Upper lobe of left lung (tissue), 6 donors: ENCODE measurements at places on chromosomes 6 and 20.

DNA sequence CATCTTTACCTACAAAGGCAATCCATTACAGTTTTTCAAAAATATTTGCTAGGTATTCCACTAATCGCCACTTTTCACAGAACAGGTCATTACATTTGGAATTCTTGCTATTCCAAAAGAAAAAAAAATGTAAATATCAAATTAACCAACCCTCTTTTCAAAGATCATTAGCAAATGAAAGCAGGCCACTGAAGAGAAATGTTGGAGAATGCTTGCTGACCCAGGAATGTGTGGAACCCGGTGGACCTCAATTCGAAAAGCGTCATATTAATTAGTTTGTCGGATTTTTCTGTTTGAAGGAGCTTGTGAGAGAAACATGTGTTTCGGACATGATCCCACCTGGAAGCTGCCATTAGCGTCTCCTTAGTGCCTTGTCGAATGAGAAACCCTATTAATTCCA lies 27.9 kb upstream of the SERPINB9 start:
- no peak for DNase-seq

DNA sequence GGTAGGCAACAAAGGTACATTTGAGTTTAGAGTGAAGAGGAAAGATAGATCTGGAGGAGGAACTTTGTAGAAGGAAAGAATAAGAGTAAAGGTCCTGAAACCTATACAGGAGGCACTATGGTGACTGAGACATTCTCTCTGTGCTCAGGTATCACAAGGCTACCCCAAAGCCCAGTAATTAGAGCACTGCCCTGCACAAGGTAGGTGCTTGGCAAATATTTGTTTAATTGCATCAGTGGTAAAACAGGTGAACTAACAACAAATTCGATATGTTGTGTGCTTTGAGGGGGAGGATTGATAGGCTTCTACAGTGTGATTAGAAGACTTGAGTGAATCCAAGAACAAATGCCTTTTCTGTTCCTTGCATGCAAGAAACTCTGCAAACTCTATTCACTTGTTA lies 6.8 kb upstream of the TSHZ2 start:
- no peak for DNase-seq

DNA sequence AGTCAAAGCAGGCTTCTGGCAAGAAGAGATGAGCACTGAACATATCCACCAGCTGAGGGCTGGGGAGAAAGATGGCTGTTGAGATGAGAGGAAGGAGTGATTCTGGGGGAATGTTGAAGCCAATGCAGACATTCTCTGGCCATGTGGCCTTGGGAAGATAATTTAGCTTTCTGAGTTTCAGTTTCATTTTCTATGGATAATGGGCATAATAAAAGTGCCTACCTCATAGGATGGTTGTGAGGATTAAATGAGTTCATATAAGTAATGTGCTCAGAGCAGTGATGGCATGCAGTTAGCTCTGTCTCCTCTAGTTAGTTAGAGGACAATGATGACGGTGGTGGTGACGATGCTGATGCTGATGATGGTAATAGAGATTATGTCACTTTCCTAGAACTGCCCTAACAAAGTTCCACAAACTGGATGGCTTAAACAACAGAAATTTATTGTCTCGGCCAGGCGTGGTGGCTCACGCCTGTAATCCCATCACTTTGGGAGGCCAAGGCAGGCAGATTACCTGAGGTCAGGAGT lies 18.5 kb upstream of the KCNK5 start:
- DNase-seq = no peak

DNA sequence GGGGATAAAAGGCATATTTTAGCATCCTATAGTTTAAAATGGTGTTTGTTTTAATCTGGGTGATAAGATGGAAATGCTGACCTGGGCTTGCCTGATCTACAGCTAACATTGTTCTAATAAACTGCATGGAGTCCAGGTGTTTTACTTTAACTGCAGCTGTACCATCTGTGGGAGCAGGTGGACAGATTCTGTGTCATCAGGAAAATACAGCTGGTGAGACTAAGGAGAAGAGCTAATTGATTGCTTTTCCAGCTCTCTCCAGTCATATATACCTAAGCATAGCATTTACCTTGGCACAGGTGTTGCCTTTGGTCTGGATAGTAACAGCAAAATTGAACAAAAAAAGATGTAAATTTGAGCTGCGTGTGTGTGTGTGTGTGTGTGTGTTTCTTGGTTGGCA lies 31.6 kb downstream of the CBFA2T2 start:
- DNase-seq = no peak

DNA sequence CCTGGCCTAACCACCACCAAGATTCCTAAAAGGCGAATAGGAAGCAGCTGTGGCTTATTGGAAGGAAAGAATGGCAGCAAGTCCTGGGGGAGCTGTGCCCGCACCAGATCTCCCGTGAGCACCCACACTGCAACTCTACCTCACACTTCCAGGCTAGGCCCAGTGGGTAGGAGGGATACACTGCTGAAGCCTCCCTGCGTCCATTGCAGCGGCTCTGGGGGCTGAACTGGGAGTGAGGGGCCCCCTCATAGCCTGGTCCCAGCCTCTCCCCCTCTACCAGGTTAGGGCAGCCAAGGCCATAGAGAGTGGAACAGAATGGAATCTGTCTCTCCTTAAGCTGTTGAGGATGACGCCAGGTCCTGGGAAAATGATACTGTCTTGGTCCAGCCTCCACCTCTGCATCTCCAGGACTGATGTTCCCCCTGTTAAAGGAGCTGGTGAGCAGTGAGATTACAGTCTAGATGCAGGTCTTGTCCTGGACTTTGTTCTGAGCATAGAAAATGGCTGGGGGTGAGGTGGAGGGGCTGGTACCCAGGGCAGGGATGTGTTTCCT lies 11.3 kb downstream of the CNPY3 start:
- DNase-seq = no peak

- no peak for DNase-seq
Measured at GRCh38 chr6:38391206-38391605, 248.5 kb downstream of the BTBD9 start.

- DNase-seq = no peak
Measured at GRCh38 chr20:40703975-40704530, 15.0 kb upstream of the MAFB start.

GRCh38 chr6:138541823-138542481 lies 42.7 kb upstream of the NHSL1 start:
- DNase-seq = no peak

DNA sequence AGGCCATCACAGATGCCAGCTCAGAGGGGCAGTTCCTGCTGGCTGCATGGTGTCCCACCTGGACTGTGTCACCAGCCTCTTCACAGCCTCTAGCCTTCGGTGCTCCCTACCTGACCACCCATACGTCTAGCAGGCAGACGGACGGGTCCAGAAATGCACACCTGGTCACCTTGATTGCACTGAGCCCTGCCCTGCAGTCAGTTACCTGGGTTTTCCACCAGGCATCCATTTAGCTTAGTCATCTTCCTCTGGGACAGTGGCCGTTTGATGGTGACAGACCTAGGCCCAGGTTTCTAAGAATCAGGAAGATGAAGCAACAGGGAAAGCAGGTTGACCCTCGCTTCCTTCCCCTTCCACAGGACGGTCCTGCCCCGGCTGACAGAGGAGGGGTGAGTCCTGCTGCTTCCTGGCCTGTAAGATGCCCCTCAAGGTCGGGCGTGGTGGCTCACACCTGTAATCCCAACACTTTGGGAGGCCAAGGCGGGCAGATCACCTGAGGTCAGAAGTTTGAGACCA lies 9.8 kb upstream of the BPI start:
- DNase-seq = peak; percentile 40

DNA sequence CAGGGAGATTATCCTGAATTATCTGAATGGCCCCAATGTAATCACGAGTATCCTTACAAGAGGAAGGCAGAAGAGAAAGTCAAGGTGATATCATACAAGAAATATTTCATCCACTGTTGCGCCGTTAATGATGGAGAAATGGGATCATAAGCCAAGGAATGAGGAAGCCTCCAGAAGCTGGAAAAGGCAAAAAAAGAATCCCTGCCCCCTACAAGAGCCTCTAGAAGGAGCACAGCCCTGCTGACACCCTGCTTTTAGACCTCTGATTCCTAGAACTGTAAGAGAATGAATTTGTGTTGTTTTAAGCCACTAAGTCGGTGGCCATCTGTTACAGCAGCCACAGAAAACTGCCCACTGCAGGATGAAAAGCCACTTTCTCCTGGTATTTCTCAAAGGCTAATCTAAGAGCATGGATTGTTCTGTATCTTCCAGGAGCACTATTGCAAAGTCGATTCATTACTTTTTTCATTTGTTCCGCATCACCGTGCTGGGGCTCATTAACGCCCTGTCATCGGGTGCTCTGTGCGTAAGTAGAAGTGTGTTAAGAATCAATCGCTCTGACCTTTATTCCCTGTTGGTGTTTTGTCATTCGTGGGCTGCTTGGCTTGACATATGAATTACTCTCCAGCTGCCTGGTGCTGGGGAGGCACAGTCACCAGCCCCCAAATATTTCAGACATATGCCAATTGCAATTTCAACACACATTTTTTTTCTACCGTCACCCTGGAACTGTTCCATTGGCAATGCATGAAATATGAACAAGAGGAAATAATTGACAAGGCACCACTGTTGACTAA lies 117.0 kb downstream of the PCSK2 start:
- no peak for DNase-seq

- no peak for DNase-seq
Measured at GRCh38 chr6:23637296-23637695, 488.7 kb upstream of the NRSN1 start.

DNA sequence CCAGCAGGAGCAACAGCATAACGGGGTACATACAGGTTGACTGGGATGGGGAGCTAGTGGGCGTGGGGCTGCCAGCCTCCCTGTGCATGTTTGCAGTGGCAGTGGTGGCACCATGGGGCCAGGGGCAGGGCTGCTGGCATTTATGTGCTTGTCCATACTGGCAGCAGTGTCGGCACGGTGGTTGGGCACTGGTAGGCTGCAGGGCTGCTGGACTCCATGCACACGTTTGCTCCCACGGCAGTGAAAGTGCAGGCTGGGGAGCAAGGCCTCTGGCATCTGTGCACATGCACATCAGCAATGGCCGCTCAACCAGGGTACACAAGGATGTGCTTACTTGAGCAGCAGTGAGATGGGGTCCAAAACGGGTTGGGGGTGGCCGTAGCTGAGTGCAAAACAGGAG lies 159.5 kb upstream of the KHDRBS2 start:
- DNase-seq = no peak
